Stimulated activated CD8-positive, alpha-beta memory T cell treated with anti-CD3 and anti-CD28 coated beads, Interleukin-15, amount 100 ng/mL, for 4 hours (primary cell): ENCODE measurements at places on chromosomes 4 and X.

DNA sequence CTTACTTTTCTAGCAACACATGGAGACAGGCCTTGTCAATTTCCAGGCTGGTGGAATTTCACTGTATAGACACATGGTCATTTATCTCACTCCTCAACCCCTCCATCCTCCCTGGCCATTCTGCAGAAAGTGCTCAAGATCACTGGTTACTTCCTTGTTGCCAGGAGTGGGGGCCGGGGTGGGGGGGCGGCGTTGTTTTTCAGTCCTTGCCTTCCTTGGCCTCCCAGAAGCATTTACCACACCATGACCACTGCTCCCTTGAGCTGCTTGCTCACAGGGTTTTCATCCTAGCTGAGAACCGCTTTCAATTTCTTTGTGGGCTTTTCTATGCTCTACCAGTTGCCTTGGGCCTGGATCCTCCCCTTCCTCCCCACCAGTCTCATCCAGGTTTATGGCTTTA is 14.1 kb upstream of the BCOR start:
- DNase-seq = no peak

- DNase-seq = no peak
Measured at GRCh38 chr4:113604955-113605354, 156.6 kb downstream of the CAMK2D start.

GRCh38 chrX:64202808-64203325 is 2.6 kb downstream of the AMER1 start:
- DNase-seq = no peak

- DNase-seq = no peak
Measured at GRCh38 chr4:68434277-68434676, 13.0 kb upstream of the TMPRSS11E start.

DNA sequence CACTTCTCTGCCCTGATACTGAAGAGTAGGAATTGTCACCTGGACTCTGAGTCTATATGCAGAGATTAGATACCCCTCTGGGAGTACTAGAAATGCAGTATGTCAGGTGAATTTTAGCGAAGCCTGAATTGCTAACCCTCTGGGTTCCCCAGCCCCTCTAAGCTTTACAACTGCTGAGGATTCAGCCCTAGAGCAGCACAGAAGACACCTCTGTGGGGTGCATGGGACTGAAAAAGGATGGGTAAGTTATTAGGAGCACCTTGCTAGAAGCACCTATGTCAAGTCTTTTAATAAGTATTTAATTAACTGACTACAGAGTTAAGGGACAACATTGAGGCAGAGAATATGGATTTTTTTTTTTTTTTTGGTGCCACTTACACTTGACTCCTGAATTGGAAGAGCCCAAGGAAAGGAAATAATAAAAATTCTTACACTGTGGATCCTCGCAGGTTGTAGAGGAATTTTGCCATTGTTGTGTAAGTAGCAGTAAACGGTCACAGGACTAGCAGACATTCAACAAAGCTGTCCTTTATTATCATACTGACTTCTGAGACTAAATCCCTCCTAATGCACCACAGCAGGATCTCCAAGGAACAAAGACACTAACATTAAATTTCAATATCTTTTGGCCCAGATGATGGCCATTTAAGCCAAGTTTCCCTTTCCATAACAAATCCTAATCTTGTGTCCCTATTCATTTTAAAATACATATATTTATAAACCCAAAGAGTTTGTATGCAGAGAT is 253.2 kb downstream of the ANKRD50 start:
- no peak for DNase-seq

- no peak for DNase-seq
Measured at GRCh38 chr4:75699299-75699698, 25.1 kb upstream of the USO1 start.

- no peak for DNase-seq
Measured at GRCh38 chr4:94595880-94596483, 144.2 kb downstream of the PDLIM5 start.

- DNase-seq = no peak
Measured at GRCh38 chr4:88280228-88280795, 4.0 kb downstream of the PPM1K start.

DNA sequence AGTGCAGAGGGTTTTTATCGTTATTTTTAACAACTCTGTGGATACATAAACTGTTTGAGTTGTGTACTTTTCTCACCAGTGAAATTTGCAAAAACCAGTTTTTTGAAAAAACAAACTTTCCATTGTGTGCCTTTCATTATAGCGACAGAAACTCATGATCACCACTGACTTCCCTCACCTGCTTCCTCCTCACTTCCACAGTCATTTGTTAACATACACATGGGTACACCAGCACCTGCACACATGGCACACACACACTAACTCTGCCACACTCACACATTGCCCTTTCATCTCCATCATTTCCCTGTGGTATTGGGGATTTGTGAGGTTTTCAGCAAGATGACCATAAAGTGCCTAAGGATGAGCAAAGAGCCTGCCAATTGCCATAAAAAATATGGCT is 20.6 kb downstream of the CLDN22 start:
- DNase-seq = no peak
